Kidney (tissue), 22 donors: ENCODE measurements at places on chromosomes 2 and 18. TPM values are rescaled to one million over a fixed set of nuclear protein-coding genes. Genes with fewer than 3 reads are reported as not detected.

The CHPF gene
- total RNA-seq = 59.5 TPM

The YES1 gene
- 48.5 TPM for total RNA-seq

The PLCD4 gene
- total RNA-seq = 11.0 TPM

The LYPD6 gene
- total RNA-seq = 1.1 TPM

The RAMP1 gene
- 8.8 TPM for total RNA-seq

The ATP6V1C2 gene
- total RNA-seq = 4.2 TPM

The NYAP2 gene
- 0.66 TPM for total RNA-seq

The PAX8 gene
- 607 TPM for total RNA-seq

The ANKRD53 gene
- total RNA-seq = 1.3 TPM

The GREB1 gene
- total RNA-seq = 0.98 TPM

The C2orf92 gene
- total RNA-seq = 7.3 TPM

- H3K4me1 ChIP-seq = peaks cover 5% of the 10 kb centered on the region
- H3K36me3 ChIP-seq = no peaks in the 10 kb centered on the region
- peaks cover 26% of the 10 kb centered on the region for H3K27me3 ChIP-seq
- H3K27ac ChIP-seq = no peak overlapping the region
- no peak for DNase-seq
Observed at GRCh38 chr2:199851883-199852282, 891 bp upstream of the FTCDNL1 start.

GRCh38 chr2:62705859-62706720 is 577 bp downstream of the EHBP1 start:
- peak overlapping the region; percentile 76 for H3K27ac ChIP-seq
- peak overlapping the region; percentile 90 for H3K4me3 ChIP-seq
- peaks cover 7% of the 10 kb centered on the region for H3K4me1 ChIP-seq
- peak; percentile 85 for DNase-seq
- H3K27me3 ChIP-seq = no peaks in the 10 kb centered on the region

GRCh38 chr2:6917761-6918421 is 679 bp downstream of the RNF144A start:
- no peaks in the 10 kb centered on the region for H3K36me3 ChIP-seq
- no peaks in the 10 kb centered on the region for H3K27me3 ChIP-seq
- H3K4me1 ChIP-seq = peaks cover 8% of the 10 kb centered on the region
- H3K4me3 ChIP-seq = peak overlapping the region; percentile 66
- DNase-seq = no peak
- H3K27ac ChIP-seq = peak overlapping the region; percentile 21

DNA sequence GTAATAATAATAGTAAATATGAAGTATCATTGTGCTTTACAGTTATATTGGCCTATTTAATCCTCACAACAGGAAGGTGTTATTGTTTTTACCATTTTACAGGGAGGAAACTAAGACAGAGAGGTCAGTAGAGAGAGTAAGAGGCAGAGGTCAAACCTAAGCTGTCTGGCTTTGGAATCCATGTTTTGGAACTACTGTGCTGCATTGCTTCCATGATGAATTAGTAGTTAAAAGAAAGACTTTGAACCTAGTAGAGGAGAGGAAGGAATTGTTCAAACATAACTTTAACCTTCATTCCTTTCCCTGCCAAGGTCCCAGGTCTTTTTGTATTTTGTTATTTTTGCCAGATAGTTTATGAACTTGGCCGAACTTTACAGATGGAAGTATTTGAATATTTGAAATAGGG is 80.9 kb downstream of the PHLPP1 start:
- no peak for DNase-seq
- H3K4me1 ChIP-seq = peaks cover 5% of the 10 kb centered on the region
- H3K27ac ChIP-seq = no peak overlapping the region
- H3K27me3 ChIP-seq = no peaks in the 10 kb centered on the region
- H3K36me3 ChIP-seq = no peaks in the 10 kb centered on the region
- no peak overlapping the region for H3K4me3 ChIP-seq

DNA sequence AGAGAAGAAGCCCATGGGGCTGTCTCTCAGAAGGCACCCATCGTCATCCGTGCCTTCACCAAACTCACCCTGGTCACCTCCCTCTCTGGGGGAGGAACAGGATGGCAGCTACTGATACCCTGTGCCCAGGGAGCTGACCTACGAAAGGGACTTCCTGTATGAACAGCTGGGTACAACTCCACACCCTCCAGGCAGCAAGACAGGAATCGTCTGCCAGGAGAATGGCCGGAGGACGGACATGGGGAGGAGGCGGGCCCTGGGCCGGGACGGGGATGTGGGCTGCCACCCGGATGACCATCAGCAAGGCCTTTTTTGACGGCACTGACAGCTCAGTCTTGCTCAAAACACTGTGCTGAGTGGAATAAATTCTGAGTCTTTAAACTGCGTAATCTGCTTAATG is 243.6 kb downstream of the HDAC4 start:
- no peak for DNase-seq
- H3K36me3 ChIP-seq = no peaks in the 10 kb centered on the region
- no peaks in the 10 kb centered on the region for H3K4me1 ChIP-seq
- no peak overlapping the region for H3K4me3 ChIP-seq
- H3K27me3 ChIP-seq = no peaks in the 10 kb centered on the region

- H3K36me3 ChIP-seq = no peaks in the 10 kb centered on the region
- no peak overlapping the region for H3K27ac ChIP-seq
- no peaks in the 10 kb centered on the region for H3K4me1 ChIP-seq
- no peak overlapping the region for H3K4me3 ChIP-seq
- H3K27me3 ChIP-seq = no peaks in the 10 kb centered on the region
- no peak for DNase-seq
Observed at GRCh38 chr2:213101692-213102460, 49.5 kb downstream of the IKZF2 start.

- DNase-seq = no peak
- peaks cover 5% of the 10 kb centered on the region for H3K36me3 ChIP-seq
- H3K4me1 ChIP-seq = no peaks in the 10 kb centered on the region
- no peaks in the 10 kb centered on the region for H3K27me3 ChIP-seq
Observed at GRCh38 chr2:215371915-215372897, 60.3 kb downstream of the ATIC start.

- H3K4me1 ChIP-seq = no peaks in the 10 kb centered on the region
- no peak overlapping the region for H3K27ac ChIP-seq
- H3K27me3 ChIP-seq = peaks cover 6% of the 10 kb centered on the region
- DNase-seq = peak; percentile 47
Observed at GRCh38 chr2:152099367-152100050, 665 bp upstream of the CACNB4 start.

DNA sequence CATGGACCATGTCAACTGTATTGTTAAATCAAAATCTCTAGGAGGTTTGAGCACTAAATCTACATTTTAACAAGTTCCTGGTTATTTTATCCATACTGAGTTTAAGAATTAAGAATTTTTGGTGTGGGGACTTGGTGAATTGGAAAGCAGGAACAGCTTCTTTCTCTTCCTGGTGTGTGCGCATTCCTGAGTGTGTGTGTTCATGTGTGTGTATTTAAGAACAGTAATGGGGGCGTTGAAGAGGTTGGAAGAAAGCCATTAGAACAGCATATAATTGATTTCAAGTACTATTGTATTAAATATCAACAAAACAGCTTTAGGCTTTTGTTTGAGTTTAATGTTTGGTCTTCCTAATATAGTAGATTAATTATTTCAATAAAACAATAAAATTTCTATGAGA is 801.3 kb upstream of the ID2 start:
- H3K4me1 ChIP-seq = no peaks in the 10 kb centered on the region
- H3K4me3 ChIP-seq = no peak overlapping the region
- peak; percentile 12 for DNase-seq
- no peaks in the 10 kb centered on the region for H3K36me3 ChIP-seq
- H3K27ac ChIP-seq = no peak overlapping the region
- no peaks in the 10 kb centered on the region for H3K27me3 ChIP-seq

- H3K27me3 ChIP-seq = no peaks in the 10 kb centered on the region
- no peak overlapping the region for H3K4me3 ChIP-seq
- no peak for DNase-seq
- no peaks in the 10 kb centered on the region for H3K36me3 ChIP-seq
Observed at GRCh38 chr2:150621526-150622213, 134.2 kb upstream of the RND3 start.

DNA sequence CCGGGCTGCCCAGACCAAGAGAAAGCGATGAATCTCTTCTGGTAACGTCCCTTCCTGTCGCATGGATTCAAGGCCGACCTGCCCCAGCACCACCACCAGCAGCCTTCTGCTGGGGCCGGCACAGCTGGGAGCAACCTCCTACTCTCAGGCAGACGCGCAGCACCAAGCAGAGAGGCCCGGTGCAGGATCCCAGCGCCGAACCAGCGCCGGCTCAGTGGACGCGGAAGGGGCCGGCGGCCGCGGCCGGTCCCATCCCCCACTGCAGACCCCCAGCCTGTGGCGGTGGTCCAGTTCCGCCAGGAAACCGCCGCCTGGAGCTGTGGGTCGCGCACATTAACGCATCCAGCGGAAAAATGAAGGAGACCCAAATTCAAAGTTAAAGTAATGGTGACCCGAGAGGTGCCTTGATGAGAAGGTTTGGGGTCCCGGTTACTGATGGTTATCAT is 525 bp upstream of the MAL start:
- DNase-seq = no peak
- H3K4me1 ChIP-seq = peaks cover 41% of the 10 kb centered on the region
- peak overlapping the region; percentile 79 for H3K27ac ChIP-seq
- peaks cover 9% of the 10 kb centered on the region for H3K27me3 ChIP-seq
- no peaks in the 10 kb centered on the region for H3K36me3 ChIP-seq
- peak overlapping the region; percentile 53 for H3K4me3 ChIP-seq

DNA sequence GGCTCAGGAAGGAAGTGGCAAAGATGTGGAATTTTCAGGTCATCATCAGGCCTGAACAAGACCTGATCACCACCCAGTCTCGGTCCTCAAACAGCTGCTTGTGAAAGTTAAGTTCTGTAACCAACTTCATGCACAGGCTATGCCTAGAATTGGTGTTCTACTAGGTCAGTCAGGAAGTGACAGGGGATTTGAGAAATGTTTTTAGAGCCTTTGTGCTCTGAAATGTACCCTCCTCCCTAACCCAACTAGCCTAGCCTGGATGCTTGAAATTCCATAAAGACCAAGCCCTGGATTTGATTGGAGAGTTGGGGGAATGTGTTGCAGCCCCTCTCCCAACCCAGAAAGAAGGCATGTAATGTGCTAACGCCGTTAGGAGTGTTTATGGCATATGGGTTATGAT is 63.3 kb downstream of the TGOLN2 start:
- no peaks in the 10 kb centered on the region for H3K36me3 ChIP-seq
- no peak overlapping the region for H3K4me3 ChIP-seq
- DNase-seq = no peak
- no peaks in the 10 kb centered on the region for H3K4me1 ChIP-seq

- H3K4me1 ChIP-seq = no peaks in the 10 kb centered on the region
- peaks cover 3% of the 10 kb centered on the region for H3K36me3 ChIP-seq
- no peak for DNase-seq
- no peaks in the 10 kb centered on the region for H3K27me3 ChIP-seq
Observed at GRCh38 chr2:178550352-178550751, 70.1 kb downstream of the PLEKHA3 start.

DNA sequence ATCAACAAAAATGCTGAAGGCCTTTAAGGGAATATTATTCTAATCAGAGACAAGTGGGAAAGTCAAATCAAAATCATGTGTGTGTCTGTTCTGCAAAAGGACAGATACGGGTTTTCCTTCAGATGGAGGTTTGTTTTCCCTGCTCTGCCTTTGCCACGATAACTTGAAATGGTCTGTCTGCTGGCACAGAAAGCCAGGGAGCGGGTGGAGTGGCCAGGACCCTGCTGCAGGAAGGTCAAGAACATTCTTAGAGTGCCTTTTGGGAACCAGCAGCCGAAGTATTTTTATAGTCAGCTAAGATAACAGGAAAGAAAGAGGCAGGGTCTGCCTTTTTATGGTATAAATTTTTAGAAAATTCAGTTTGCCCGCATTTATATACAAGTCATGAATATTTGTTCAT is 234.2 kb downstream of the LTBP1 start:
- H3K27me3 ChIP-seq = no peaks in the 10 kb centered on the region
- H3K27ac ChIP-seq = no peak overlapping the region
- no peak overlapping the region for H3K4me3 ChIP-seq

- no peak overlapping the region for H3K27ac ChIP-seq
- H3K4me3 ChIP-seq = no peak overlapping the region
- H3K4me1 ChIP-seq = no peaks in the 10 kb centered on the region
- H3K36me3 ChIP-seq = no peaks in the 10 kb centered on the region
Observed at GRCh38 chr18:79624356-79625170, 55.0 kb upstream of the CTDP1 start.

DNA sequence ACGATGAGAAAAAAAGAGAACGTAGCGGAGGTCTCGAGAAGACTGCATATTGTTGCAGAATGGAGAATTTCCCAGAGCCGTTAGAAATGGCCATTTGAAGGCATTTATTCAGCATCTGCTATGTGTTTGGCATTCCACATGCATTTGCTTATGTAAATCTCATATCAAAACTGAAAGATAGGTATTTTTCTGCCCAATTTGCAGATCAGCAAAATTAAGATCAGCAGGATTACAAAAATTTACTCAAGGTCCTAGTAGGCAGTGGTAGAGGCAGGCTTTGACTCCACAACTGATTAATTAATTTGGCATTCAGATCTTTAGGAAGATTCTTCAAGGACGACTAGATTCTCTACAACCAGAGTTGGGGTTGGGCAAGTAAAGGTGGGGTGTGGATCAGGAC is 1.8 kb upstream of the E2F6 start:
- H3K4me1 ChIP-seq = no peaks in the 10 kb centered on the region
- H3K36me3 ChIP-seq = no peaks in the 10 kb centered on the region
- H3K27me3 ChIP-seq = no peaks in the 10 kb centered on the region
- no peak overlapping the region for H3K4me3 ChIP-seq
- DNase-seq = no peak
- no peak overlapping the region for H3K27ac ChIP-seq

GRCh38 chr2:241844831-241845578 is 13.7 kb downstream of the PDCD1 start:
- H3K27me3 ChIP-seq = no peaks in the 10 kb centered on the region
- no peaks in the 10 kb centered on the region for H3K36me3 ChIP-seq
- no peak overlapping the region for H3K27ac ChIP-seq
- peak; percentile 50 for DNase-seq
- no peaks in the 10 kb centered on the region for H3K4me1 ChIP-seq

DNA sequence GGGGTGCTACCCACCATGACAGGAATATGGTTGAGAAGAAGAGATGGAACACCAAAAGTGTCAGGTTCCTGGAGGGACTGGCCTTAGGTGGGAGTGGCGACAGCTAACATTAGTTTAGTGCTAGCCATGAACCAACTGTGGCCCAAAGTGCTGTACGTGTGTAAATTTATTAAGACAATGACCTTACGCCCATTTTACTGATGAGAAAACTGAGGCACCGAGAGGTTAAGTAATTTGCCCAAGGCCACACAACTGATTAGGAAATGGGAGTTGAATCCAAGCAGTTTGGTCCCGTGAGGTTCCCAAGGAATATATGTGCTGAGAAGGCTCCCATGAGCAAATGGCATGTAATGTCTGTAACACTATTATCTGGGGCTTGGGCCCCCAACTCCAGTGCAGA is 109.5 kb upstream of the SLC1A4 start:
- no peaks in the 10 kb centered on the region for H3K27me3 ChIP-seq
- no peak overlapping the region for H3K4me3 ChIP-seq
- H3K27ac ChIP-seq = no peak overlapping the region
- no peaks in the 10 kb centered on the region for H3K36me3 ChIP-seq
- DNase-seq = no peak

DNA sequence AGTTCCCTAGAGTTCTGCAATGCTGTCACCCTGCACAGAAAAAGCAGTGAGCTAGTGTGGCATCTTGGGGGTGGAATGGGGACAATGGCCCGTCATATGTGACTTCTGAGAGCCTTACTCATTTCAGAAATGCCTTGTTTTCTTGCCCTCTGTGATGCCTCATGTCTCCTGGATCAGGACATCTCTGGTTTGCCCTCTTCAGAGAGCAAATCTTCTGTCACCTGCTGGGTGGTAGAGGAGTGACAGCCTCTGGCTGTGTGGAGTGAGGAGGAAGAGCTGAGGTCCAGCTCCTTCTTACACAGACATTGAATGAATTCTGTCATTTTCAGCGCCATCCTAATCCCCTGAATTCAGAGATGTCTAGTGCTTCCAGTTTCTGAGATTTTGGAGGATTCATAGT is 55.6 kb upstream of the PHLPP1 start:
- H3K4me1 ChIP-seq = no peaks in the 10 kb centered on the region
- no peak overlapping the region for H3K4me3 ChIP-seq
- no peaks in the 10 kb centered on the region for H3K27me3 ChIP-seq
- H3K27ac ChIP-seq = no peak overlapping the region
